ENCODE measurements at places on chromosomes 2 and 18. TPM values are rescaled to one million over a fixed set of nuclear protein-coding genes. Genes with fewer than 3 reads are reported as not detected.

DNA sequence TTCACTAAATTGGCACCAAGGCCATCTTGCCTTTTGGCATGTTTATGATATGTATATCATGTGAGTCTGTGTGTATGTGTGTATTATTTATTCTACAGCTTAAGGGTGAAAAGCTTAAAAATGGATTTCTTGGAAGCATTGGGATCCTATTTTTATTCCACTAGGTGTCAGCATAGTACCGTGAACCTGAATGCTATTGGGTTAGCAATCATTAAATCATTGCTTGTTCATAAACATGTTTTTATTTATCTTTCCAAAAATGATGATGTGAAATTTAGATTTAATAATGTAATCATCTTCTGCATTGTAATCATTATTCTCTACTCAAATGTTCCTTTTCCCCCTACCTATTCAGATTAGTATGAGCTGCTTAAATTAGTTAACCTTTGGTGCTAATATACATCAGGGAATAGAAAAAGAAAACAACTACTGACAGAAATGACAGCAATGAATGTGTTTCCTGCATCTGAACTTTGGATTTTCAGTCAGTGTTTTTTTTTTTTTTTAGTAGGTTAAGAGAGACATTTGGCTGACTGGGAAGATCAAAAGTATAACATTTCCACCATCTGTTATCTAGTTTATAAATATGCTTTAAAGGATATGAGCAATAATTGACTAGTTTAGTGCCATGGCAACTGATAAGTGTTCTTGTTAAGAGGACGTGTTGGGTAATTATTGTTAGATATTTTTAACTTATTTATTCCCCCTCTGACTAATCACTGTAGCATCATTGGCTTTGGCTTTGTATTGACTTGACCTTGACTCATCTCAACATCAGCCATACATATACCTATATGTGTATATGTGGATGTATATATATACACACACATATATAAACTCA lies 14.1 kb upstream of the ZSWIM2 start:
- H3K36me3 ChIP-seq: no peaks in the 10 kb centered on the region
- H3K4me3 ChIP-seq: no peak overlapping the region
- DNase-seq: no peak
- H3K4me1 ChIP-seq: no peaks in the 10 kb centered on the region
- H3K27ac ChIP-seq: no peak overlapping the region

Gene MC4R
- total RNA-seq: not detected

- no peak overlapping the region for H3K27ac ChIP-seq
- H3K27me3 ChIP-seq: no peaks in the 10 kb centered on the region
- no peak overlapping the region for H3K4me3 ChIP-seq
These were observed 51.7 kb downstream of the PDCL3 start for GRCh38 chr2:100614455-100615000.

Gene B3GNT7
- 5.7 TPM for total RNA-seq

DNA sequence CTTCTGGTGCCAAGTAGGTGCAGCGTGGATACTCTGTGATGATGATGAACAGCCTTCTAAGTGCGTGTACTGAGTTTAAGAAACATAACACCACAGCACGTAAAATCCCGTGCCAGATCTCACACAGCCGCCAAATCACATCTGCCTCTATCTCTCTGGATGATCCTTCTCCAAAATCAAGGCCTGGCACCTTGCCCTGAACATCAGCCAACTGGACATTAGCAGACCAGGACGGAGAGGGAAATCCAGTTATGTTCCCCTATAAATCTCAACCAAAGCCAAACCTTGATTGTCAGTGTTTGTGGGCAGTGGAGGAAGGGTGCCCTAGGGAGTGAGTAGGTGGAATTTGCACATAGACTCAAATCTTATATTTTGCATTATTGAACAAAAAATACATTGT lies 164.3 kb downstream of the MIB1 start:
- no peak overlapping the region for H3K4me3 ChIP-seq
- H3K27me3 ChIP-seq: no peaks in the 10 kb centered on the region
- no peak for DNase-seq
- H3K27ac ChIP-seq: no peak overlapping the region

GRCh38 chr2:164764996-164765395 lies 76.6 kb downstream of the COBLL1 start:
- H3K27me3 ChIP-seq: no peaks in the 10 kb centered on the region
- DNase-seq: no peak
- H3K4me3 ChIP-seq: no peak overlapping the region
- no peaks in the 10 kb centered on the region for H3K36me3 ChIP-seq
- H3K27ac ChIP-seq: no peak overlapping the region

Gene KCNJ3
- not detected for total RNA-seq

Gene VWA3B
- total RNA-seq: not detected

GRCh38 chr2:170298861-170299429 lies 121.0 kb downstream of the MYO3B start:
- no peaks in the 10 kb centered on the region for H3K36me3 ChIP-seq
- no peak for DNase-seq
- no peaks in the 10 kb centered on the region for H3K4me1 ChIP-seq
- H3K27me3 ChIP-seq: no peaks in the 10 kb centered on the region
- H3K27ac ChIP-seq: no peak overlapping the region
- no peak overlapping the region for H3K4me3 ChIP-seq

GRCh38 chr18:63552581-63552980 lies 10.4 kb downstream of the SERPINB12 start:
- H3K4me3 ChIP-seq: no peak overlapping the region
- H3K36me3 ChIP-seq: no peaks in the 10 kb centered on the region
- H3K27me3 ChIP-seq: no peaks in the 10 kb centered on the region
- peaks cover 8% of the 10 kb centered on the region for H3K4me1 ChIP-seq
- H3K27ac ChIP-seq: peak overlapping the region; percentile 87

DNA sequence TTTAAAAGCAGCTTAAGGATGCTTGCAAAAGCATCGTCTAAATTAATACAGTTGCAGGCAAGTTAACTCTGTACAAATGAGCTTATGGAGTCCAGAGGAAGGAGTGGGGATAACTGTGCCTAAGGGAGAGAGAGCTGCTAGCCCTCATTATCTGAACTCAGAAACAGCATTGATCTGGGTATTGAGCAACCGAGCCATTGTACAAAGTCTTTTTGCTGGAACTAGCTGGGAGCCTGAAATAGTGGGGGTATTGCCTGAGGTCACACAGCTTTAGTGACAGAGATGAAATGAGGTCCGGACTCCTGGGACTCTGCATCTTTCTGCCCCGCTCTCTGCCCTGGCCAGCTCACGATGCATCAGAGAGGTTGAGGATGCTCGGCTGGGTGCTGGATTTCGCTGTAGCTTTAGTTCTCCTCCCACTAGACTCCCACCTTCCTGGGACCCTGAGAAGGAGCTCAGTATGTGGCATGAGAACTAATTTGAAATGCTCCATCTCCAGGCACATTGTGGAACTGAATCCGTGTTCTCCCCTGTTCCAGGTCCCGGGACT lies 67.5 kb upstream of the ATG16L1 start:
- DNase-seq: no peak
- H3K27ac ChIP-seq: no peak overlapping the region
- no peaks in the 10 kb centered on the region for H3K4me1 ChIP-seq
- H3K4me3 ChIP-seq: no peak overlapping the region
- no peaks in the 10 kb centered on the region for H3K36me3 ChIP-seq

GRCh38 chr2:20650393-20650876 lies 463 bp downstream of the HS1BP3 start:
- no peaks in the 10 kb centered on the region for H3K27me3 ChIP-seq
- DNase-seq: no peak
- peak overlapping the region; percentile 90 for H3K4me3 ChIP-seq
- peaks cover 23% of the 10 kb centered on the region for H3K4me1 ChIP-seq

Gene FAM228A
- not detected for total RNA-seq

- no peaks in the 10 kb centered on the region for H3K4me1 ChIP-seq
- H3K27me3 ChIP-seq: no peaks in the 10 kb centered on the region
- H3K27ac ChIP-seq: no peak overlapping the region
- no peak for DNase-seq
- no peak overlapping the region for H3K4me3 ChIP-seq
These were observed 53.3 kb downstream of the TRAPPC12 start for GRCh38 chr2:3432693-3433338.

DNA sequence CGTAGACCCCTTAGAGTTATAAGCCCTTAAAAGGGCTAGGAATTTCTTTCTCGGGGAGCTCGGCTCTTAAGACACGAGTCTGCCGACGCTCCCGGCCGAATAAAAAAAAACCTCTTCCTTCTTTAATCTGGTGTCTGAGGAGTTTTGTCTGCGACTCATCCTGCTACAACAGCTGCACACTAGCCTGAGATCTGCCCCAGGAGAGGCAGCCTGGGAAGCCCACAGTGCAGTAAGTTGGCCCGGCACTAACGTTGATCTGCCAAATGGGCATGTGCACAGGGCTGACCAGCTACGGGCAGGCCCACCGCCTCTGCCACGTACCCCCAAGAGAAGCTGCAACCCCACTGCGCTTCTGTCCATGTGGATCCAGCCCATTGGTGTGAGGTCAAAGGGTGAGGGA lies 8.4 kb upstream of the LIMS2 start:
- DNase-seq: no peak
- H3K4me3 ChIP-seq: no peak overlapping the region
- no peak overlapping the region for H3K27ac ChIP-seq
- H3K27me3 ChIP-seq: no peaks in the 10 kb centered on the region
- no peaks in the 10 kb centered on the region for H3K36me3 ChIP-seq

Gene SERPINB13
- total RNA-seq: 175 TPM
